ENCODE measurements at places on chromosomes 3 and 15. TPM values are rescaled to one million over a fixed set of nuclear protein-coding genes. Genes with fewer than 3 reads are reported as not detected.

The SPATA12 gene
- 0.15 TPM for total RNA-seq

The ZNF660 gene
- total RNA-seq, result 2.5 TPM

The NRROS gene
- 0.58 TPM for total RNA-seq

The FOXB1 gene
- not detected for total RNA-seq

The XCR1 gene
- total RNA-seq, result not detected

The MUSTN1 gene
- total RNA-seq, result not detected

The NCEH1 gene
- total RNA-seq, result 14.4 TPM

The PODXL2 gene
- 1.0 TPM for total RNA-seq

The GREM1 gene
- 141 TPM for total RNA-seq

The CCDC80 gene
- 386 TPM for total RNA-seq

The GMNC gene
- total RNA-seq, result under 0.01 TPM

The ZPLD1 gene
- total RNA-seq, result not detected

The GRK7 gene
- under 0.01 TPM for total RNA-seq

The CPN2 gene
- total RNA-seq, result not detected

The AHSG gene
- not detected for total RNA-seq

The ATP6V1A gene
- total RNA-seq, result 142 TPM

The PRSS50 gene
- total RNA-seq, result not detected

The AGTR1 gene
- 3.3 TPM for total RNA-seq

The CATSPER2 gene
- total RNA-seq, result 0.50 TPM

The P2RY1 gene
- total RNA-seq, result 4.0 TPM

The SERPINI2 gene
- total RNA-seq, result not detected

The PLSCR2 gene
- total RNA-seq, result not detected

The CYP8B1 gene
- total RNA-seq, result not detected

Measured in smooth muscle cell of trachea (primary cell).